ENCODE measurements at places on chromosomes 12 and 14.
A peak's percentile ranks its signal among the peaks of the same experiment; 100 is the strongest.

GRCh38 chr14:75234173-75235115 lies 44.2 kb upstream of the FOS start:
- DNase-seq: peak; percentile 73

GRCh38 chr12:31922341-31923062 lies 36.7 kb upstream of the RESF1 start:
- DNase-seq: peak; percentile 70

- DNase-seq: peak; percentile 66
Observed at GRCh38 chr12:109192358-109192757, 76.0 kb downstream of the ACACB start.

- DNase-seq: no peak
Observed at GRCh38 chr12:79939728-79940310, 4.9 kb upstream of the PPP1R12A start.

- DNase-seq: no peak
Observed at GRCh38 chr14:27243365-27243764, 645.5 kb upstream of the NOVA1 start.

- DNase-seq: peak; percentile 7
Observed at GRCh38 chr14:99271951-99272631, at the start of gene BCL11B. TSS of gene BCL11B (minus strand) at chr14:99272197. CDS start at chr14:99271218, 979 bp downstream.

DNA sequence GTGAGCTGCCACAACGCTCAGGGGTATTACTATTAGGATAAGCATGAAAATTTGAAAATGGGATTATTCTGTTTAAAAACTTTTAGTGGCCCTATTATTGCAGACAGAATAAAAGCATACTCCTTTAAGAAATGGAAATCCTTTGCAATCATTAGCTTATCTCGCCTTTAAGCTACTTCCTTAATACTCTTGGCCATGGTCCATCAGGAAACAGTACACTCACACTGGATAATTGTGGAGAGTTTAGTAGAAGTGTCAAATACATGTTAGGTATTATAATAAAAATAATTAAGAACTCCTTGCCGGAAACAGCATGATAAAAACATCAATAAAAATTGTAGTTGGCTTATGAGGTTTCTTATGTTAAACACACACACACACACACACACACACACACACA lies 100.4 kb upstream of the PPFIA2 start:
- DNase-seq: no peak

DNA sequence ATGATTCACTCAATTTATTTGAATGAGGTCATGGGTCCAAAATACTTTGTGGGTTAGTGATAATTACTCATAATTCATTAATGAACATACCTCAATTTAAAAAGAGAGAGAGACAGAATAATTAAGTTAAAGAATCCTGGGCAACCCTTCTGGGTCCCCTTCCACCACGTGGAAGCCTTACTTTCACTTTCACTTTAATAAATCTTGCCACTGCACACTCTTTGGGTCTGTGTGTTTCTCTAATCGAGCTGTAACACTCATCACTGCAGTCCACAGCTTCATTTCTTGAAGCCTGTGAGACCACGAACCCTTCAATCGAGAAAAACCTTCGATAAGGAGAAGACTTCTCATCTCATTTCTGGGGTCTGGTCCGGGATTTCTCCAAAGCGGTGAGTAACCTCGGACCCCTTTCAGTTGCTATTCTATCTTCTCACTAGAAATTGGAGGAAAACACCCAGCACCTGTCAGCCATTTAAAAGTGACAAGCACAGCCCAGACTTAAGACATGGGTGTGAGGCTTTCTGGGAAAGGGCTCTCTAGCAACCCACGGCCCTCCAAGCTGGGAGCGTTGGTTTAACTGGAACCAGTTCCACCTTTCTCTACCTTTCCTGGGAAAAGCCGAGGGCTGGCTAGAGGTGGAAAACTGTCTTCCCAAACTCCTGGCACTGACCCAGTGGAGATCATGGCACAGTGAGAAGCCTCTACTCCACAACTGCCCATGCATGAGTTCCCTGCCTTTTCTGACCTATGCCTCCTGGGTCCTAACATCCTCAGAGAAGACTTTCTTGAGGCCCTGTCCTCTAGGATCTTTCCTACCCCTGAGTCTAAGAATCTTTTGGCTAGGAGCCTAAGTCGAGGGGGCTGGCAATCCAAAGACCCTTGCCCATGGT lies 148.8 kb upstream of the ATF7IP start:
- DNase-seq: no peak

- DNase-seq: no peak
Observed at GRCh38 chr12:38154096-38155019, 162.2 kb upstream of the ALG10B start.

DNA sequence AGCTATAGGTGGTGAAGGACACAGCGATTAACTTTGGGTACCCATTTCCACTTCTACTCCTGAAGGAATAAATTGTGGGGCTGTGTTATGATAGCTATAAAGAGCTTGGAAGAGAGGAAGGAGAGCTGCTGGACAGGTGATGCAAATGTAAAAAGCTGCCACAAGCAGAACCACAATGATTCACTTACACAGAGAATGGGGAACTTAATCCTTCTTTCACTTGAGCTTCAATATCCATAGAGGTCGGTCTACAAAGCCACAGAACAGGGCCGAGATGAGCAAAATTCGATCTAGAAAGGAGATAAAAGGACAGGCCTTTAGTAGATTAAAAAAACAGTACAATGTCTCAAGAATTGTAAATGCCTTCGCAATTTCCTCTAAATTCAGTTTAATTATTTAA lies 831.1 kb downstream of the LRFN5 start:
- DNase-seq: no peak

DNA sequence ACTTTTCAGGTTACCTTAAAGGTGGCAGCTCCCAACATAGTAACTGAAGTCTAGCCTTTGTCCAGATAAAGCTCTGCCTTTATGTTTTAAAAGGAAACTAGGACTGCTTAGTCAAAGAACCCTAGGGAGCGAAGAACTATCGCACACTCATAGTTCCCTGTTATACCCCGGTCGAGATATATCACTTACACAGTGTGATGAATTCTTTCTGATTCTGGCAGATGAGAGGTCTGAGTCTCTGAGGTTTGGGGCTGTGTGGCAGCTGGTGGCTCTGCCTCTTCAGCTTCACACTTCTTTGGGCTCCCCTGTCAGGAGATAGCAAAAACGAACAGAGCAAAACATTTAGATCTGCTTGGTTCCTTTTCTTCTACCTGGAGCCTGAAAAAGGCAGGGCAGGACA lies 17.0 kb downstream of the ACIN1 start:
- DNase-seq: no peak

- DNase-seq: no peak
Observed at GRCh38 chr12:119096429-119097202, 82.1 kb upstream of the HSPB8 start.

DNA sequence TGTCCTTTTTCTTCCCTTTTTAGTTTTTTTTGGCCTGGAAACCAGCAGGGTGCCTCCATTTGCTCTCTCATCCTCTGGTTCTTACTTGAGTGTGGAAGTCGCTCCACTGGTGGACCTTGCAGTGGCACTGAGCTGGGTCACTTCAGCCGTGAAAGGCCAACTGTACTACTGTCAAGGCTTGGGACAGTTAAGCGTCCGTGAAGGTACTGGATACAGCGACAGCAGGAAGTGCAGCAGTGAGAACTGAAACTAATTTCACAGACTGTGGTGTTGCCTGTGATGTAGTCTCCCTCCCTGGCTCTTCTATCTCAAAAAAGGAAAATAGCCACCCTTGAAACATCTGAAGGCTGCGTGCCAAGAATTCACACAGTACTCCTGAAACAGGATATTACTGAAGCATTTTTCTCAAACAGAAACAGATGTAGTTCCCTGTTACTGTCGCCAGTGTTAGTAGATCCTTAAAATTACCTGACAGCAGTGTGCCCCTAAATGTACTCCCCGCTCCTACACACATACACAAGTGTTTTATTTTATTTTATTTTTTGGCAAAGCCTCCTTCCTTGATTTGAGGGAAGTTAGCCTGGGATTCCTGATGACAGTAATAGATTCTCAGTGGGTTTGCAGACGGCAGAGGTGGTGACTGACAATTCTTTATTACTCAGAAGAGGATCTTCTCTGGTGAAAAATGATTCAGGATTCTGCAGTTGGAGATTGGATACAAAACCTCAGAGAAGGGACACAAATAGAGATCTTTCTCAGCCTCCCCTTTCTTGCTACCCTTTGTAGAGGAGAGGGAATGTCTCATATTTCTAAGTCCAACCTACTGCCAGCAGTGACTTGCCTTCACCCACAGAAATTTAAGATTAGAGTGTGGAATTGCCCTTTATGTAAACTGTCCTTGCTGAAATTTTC lies 4.4 kb downstream of the SUSD6 start:
- peak; percentile 14 for DNase-seq

DNA sequence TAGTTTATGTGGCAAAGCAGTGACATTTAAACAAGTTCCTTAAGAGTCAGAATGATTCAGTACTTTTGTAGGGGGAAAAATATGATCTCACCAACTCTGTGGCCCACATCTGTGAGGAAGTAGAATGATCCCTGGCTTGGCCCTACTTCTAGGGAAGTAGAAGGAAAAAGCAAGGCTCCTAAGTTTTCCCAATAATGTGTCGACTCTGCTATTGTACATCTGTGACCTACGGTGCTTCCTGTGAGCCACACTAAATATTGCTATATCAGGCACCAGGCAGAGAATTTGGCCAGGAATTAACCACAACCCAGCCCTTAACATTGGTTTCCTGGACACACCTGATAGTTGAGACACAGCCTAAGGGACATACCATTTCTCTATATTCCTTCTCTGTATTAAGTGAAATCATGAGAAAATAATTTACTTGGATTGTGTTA lies 9.3 kb upstream of the NID2 start:
- no peak for DNase-seq

- no peak for DNase-seq
Observed at GRCh38 chr12:88419794-88420193, 160.5 kb downstream of the KITLG start.

- no peak for DNase-seq
Observed at GRCh38 chr12:74899031-74899829, 310.4 kb downstream of the KCNC2 start.

DNA sequence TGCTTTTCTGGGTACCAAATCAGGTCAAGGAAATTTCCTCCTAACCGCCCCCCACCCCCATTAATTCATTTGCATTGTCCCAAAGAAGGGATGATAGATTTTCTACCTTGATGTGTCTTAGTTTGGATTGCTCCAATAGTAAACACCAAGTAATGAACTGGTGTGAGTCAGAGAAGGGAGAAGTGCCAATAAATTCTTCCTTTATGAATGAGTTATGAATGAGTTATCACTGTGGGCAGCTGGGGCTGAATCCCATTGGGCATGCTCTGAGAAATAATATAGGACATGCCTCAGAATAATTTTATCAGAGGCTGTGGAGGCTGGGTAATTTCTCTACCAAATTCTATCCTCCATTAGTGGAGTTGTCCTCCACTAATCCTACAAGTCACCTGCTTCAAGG lies 277.9 kb upstream of the FLRT2 start:
- peak; percentile 4 for DNase-seq

DNA sequence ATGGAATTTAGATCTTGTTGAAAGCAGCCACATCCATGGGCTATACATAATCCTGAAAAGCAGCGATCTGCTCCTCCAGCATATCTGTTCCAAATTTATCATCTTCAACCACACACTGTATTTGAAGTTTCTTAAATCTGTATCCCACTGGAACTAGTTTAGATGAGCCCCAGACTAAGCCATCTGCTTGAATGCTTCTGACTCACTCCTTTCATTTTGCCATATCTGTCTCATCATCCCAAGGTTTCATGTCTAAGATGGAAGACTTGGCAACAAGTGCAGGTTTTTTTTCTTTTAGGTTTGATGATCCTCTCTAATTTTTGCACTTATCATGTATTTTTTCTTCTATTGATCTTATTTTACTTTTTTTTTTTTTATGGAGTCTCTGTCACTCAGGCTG lies 54.4 kb upstream of the TMEM263 start:
- DNase-seq: no peak

GRCh38 chr12:83321971-83322370 lies 635.3 kb downstream of the TMTC2 start:
- no peak for DNase-seq

DNA sequence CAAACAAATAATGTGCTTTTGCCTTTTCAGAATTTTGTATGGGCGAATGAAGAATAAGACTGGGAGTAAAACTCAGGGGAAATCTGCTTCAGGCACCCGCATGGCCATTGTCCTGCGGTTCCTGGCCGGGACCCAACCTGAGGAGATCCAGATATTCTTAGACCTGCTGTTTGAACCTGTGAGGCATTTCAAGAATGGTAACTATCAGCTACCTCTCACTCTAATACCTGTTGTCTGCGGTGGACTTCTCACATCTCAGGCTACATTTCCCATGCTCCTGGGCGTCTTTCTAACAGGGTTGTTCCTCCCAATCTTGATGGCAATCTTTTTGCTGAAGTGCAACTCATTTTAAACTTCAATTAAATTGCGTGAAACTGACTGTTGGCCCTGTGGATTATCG lies 47.1 kb downstream of the UTP20 start:
- no peak for DNase-seq

GRCh38 chr14:82328442-82328841 lies 794.8 kb upstream of the SEL1L start:
- no peak for DNase-seq
